GM23248 (cell line): ENCODE measurements at places on chromosomes 4 and X.
A peak's percentile ranks its signal among the peaks of the same experiment; 100 is the strongest.

DNA sequence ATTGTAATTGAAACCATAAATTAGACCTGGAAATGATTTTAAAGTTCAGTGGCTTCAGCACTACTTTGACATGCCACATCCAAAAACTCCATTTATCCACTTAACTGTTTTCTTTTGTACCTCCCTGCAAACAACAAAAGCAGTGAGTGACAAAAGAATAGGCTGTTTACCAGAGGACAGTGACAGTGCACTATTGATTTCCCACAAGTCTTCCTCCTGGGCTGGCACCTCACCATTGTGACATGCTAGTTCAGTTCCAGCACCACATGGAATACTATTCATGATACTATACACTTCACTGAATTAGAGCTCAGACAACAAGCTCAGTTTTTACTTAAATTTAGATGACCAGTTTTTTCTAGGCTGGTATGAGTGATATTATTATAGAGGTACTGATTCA, 29.3 kb downstream of the MOSPD2 start:
- no peak for DNase-seq

DNA sequence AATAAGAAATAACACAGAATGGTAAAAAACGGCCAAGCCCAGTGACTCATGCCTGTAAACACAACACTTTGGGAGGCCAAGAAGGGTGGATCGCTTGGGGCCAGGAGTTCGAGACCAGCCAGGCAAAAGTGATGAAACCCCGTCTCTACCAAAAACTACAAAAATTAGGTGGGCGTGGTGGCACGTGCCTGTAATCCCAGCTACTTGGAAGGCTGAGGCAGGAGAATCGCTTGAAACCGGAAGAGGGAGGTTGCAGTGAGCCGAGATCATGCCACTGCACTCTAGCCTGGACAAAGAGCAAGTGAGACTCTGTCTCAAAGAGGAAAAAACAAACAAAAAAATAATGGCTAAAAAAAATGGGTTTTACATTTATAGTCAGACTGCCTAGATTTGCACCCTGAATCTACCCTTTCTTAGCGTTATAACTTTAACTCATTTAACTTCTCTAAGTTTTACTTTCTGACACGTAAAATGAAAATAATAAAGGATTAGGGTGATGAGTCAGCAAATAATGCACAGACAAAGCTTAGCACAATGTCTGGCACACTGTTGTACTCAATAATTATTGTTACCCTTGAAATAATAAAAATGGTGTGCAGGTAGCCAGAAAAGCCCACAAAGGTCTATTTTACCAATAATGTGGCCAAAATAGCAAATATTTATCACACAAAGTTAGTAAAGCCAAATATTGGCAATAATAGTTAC, 55.0 kb downstream of the ATP11C start:
- peak; percentile 5 for DNase-seq

GRCh38 chr4:56655627-56656345, 25.3 kb downstream of the HOPX start:
- peak; percentile 29 for DNase-seq

GRCh38 chr4:151614561-151614960, 146.2 kb downstream of the GATB start:
- DNase-seq: no peak

- DNase-seq: no peak
Measured at GRCh38 chr4:154660052-154660451, 47.6 kb upstream of the FGG start.

GRCh38 chr4:121358473-121358872, 22.3 kb downstream of the QRFPR start:
- DNase-seq: peak; percentile 73

DNA sequence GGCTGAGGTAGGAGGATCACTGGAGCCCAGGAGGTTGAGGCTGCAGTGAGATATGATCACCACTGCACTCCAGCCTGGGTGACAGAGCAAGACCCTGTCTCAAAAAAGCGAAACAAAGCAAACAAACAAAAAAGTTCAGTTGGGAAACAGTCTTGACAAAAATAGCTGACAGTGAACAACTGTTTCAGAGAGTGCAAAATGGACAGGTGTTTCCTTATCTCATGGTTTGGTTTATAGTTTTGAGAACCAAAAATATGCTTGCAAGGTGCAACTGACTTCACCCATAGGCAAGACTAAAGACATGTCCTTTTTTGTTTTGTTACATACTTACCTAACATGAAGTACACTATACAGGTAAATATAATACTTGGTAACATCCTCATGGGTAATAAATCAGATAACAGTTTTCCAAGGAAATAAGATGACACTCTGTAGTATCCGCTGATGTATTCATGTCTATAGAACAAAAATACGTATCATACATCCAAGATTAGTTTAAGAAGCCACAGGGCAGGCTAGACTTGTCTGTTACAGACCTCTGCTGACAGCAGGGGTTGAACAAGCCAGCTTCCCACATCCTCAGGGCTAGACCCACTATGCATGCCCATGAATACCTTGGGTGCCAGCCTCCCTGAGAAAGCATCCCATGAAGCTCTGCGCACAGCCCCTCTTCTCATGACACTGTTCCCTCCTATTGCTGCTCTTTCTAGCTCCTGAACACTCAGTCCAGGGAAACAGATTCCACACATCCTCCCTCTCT, 59.3 kb downstream of the ABCG2 start:
- DNase-seq: no peak

- DNase-seq: peak; percentile 27
Measured at GRCh38 chr4:4182835-4183568, 43.7 kb downstream of the OTOP1 start.
